Neural progenitor cell (in vitro differentiated cells): ENCODE measurements at places on chromosomes 12 and 14. TPM values are rescaled to one million over a fixed set of nuclear protein-coding genes. Genes with fewer than 3 reads are reported as not detected.
A peak's percentile ranks its signal among the peaks of the same experiment; 100 is the strongest.

Gene GSC
- 1.1 and 2.8 TPM in 2 replicates for total RNA-seq

- DNase-seq, result peak; percentile 97
Observed at GRCh38 chr14:21308479-21309237, 28.8 kb downstream of the RPGRIP1 start.

Gene LRRC43
- total RNA-seq, result 0.24 and 0.46 TPM in 2 replicates

DNA sequence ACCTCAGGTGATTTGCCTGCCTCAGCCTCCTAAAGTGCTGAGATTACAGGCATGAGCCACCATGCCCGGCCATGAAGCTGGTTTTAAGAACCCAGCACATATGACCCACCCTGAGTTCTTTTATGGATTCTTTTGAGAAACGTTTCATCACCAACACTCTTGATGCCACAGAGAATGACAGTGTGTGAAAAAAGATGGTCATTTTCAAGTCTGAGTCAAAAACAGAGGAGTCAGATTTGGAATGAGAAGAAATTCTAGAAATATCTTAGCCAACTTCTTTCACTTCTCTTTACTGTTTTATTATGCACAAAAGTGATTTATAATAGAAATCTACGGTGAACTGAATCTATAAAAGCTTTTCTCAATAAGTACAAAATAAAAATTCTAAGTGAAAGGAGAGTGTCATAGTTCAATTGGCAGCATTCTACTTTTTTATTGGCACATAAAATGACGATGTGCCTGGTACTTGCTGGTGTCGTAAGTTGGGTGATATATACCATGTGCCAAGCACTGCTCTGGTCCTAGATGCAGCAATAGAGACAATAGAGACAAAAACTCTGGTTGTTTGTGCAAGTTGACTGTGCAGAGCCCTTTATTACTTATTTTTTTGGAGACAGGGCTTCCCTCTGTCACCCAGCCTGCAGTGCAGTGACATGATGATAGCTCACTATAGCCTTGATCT lies 33.9 kb downstream of the CCDC177 start:
- no peak for DNase-seq

DNA sequence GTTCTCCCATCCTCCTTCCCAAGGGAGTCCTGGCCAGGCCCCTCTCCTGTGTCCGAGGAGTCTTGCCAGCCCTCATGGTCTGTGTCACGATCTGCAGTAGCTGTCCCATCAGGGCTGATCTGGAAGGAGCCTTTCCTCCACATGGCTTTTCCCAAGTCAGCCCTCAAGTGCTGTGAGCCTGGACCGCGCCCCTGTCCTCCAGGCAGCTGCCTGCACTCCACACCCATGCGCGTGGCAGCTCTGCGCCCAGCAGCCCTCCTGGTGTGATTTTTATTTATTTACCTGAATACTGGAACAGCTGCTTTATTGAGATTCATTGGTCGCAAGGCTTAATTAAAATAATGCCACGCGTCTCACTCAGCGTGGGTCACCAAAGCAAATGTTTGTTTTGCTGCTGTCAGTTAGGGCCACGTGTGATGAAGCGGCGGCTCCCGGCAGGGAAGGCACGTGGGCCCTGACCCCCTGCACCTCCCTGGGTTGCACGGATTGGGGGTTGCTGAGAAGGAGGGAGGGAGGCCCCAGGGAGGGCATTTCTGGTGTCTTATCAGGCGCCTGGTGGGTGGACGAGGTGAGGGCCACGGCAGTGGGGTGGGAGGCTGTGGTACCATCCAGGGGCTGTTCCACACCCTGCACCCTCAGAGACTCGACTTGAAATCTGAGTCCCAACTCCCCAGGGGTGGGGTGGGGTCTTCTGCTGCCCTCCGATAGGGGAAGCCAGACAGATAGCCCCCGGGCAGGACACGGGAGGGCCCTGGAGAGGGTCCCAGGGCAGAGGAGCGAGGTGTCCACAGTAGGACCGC lies 206.3 kb upstream of the C14orf180 start:
- DNase-seq, result no peak

Gene HAL
- total RNA-seq, result 0.06 and 0.12 TPM in 2 replicates

DNA sequence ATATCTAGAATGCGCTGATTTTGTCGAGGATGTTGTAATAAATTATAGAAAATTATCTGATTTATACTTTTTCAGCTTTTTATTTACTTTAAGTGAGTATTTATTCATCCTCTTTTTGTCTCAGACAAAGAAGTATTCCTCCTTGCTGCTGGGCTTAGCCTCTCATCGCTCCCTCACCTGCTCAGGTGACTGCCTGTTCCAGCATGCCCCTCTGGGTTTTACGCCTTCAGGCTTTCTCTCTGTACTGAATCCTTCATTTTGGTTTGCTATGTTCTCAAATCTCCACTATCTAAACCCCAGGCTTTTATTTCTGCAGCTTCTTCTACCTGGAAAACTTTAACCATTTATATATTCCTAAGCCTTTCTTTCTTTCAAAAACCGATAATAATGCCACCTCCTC lies 1650.9 kb upstream of the SEL1L start:
- DNase-seq, result no peak

Gene TSPAN19
- 4.3 and 5.0 TPM in 2 replicates for total RNA-seq

GRCh38 chr14:60648249-60648933 lies 886 bp downstream of the SIX1 start:
- peak; percentile 55 for DNase-seq

GRCh38 chr12:49692851-49693250 lies 14.4 kb downstream of the FMNL3 start:
- DNase-seq, result no peak

DNA sequence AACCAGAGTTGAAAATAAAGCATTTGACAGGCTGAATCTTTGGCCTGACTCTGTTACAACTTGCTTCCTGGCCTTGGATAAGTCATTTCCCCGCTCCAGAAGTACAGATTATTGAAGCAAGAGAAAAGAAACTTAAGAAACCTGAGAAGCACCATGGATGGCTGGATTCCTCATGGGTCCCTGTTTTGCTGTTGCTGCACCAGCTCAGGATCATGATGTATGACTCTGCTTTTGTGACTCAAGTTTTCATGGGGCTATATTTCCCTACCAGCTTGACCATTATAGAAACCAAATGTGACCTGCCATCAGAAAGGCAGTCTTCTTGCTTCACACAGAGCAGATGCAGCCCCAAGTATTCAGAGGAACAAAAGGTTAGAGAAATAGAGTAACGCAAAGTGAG lies 921.8 kb downstream of the BCL11B start:
- no peak for DNase-seq

DNA sequence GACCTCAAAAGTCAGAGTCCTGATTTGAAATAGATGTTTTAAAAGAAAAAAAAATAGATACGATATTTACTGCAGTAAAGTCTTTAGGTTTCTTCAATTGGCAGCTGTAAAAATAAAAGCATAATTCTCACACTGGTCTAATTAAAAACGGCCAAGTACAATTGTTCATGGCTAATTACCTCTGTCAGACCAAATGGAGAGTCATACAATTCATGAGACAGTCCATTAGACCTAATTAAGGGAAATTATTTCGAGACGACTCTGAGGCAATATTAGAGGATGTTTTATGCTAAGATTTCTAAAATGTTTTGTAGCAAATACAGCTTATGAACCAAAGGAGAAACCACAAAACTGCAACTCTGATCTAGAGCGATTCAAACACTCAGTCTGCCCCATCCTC lies 131.3 kb downstream of the PHLDA1 start:
- DNase-seq, result no peak

Gene TAS2R7
- total RNA-seq, result not detected in 2 replicates

Gene PTPRO
- 3.7 and 5.8 TPM in 2 replicates for total RNA-seq

Gene RNU4-1
- under 0.01 TPM in 2 replicates for total RNA-seq

DNA sequence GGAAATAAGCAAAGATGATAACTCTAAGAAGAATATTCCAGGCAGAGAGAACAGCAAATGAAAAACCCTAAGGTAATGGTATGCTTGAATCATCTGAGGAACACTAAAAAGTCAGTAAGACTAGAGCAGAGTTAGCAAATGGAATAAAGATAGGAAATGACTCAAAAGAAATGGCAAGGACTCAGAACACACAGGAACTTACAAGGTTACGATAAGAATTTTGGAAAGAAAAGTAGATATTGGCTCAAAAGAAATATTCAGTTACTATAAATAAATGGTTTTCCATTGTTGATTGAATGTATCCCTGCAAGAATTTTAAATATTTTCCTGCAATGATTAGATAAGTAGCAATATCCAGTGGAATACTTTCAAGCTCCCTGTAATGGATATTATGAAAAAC lies 705.8 kb downstream of the C12orf50 start:
- no peak for DNase-seq

GRCh38 chr12:105272814-105273416 lies 36.9 kb upstream of the APPL2 start:
- DNase-seq, result no peak

DNA sequence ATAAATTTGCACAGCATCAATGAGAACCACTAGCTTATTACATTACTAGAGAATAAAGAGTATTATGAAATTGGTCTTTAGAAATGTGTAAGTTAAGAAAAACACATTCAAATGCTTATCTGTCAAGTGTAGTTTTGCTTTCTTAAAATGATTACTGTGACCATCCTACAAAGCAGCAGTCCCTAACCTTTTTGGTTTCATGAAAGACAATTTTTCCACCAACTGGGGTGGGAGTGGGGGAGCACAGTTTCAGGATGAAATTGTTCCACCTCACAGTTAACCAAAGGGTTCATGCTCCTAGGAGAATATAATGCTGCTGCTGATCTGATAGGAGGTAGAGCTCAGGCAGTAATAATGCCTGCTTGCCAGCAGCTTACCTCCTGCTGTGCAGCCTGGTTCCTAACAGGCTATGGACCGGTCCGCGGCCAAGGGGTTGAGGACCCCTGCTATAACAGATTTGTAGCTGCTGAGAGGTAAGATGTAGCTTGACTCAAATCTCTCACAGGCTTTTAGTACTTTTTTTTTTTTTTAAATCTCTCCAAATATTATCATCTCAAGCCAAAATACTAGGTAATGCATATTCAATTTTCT lies 45.4 kb downstream of the PPP4R3A start:
- DNase-seq, result peak; percentile 66
